Mucosa of descending colon (tissue), 3 donors: ENCODE measurements at places on chromosomes 5 and 9.

- DNase-seq = peak; percentile 10
Observed at GRCh38 chr9:114312513-114312875, 10.4 kb upstream of the ORM1 start.

DNA sequence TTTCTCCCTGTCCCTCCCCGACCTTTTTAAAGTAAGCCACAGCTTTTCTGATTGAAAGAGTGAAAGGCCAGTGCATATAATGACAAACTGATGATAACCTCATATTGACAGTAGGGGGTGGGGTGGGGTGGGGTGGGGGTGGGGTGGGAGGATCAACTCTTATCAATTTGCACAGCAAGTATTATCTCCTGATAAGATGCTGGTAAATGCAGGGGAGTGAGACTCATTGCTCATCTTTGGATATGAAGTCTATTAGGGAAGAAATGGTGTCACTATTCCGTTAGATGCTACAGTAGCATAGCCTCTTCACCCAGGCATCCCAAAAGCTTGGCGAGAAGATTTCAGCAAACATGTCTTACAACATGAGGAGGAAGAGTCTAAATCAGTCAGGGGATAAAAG is 38.9 kb upstream of the HMGCS1 start:
- no peak for DNase-seq

GRCh38 chr5:137078171-137078665 is 420.9 kb downstream of the SPOCK1 start:
- DNase-seq = no peak

- peak; percentile 12 for DNase-seq
Observed at GRCh38 chr5:123718238-123718637, 206.3 kb downstream of the CSNK1G3 start.

- no peak for DNase-seq
Observed at GRCh38 chr9:87336914-87337333, 160.7 kb upstream of the DAPK1 start.

DNA sequence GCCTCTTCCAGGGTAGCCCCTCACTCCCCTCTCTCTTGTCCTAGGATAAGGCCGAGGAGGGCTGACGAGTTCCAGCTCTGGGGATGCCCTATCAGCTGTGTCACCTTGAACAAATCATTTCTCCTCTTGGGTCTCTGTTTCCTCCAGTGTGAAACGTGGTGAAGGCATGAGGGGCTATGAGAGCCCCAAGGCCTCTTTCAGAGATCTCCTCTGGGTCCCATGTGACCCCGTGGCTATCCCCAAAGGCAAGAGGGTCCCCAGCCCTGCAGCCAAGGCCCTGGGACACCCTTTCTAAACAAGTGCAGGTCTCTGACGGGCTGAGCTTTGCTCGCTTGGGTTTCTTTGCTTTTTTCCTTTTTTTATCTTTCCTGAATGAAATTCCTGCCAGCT is 25.5 kb upstream of the SPTLC1 start:
- DNase-seq = no peak

- DNase-seq = no peak
Observed at GRCh38 chr9:91178281-91179236, 183.2 kb downstream of the AUH start.

- DNase-seq = no peak
Observed at GRCh38 chr9:76827296-76828080, 63.2 kb downstream of the PCA3 start.

GRCh38 chr5:35762368-35762767 is 94.3 kb upstream of the IL7R start:
- DNase-seq = no peak

DNA sequence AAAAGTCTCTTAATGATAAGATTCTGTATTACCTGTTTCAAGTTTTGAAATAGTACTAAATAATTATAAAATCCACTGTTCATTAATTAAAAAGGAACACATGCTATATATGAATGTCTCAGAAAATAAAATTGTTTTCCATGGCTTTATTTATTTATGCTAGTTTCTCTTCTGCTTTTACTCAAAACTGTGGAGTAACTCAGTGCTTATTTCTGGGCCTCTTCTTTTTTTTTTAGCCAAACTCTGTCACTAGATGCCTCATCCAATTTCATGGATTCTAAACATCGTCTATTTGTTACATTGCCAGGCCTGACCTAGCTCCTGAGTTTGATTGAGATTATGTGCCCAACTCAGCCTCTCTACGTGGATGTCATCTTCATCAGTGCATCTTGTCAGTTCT is 1509.7 kb downstream of the MAT2B start:
- DNase-seq = no peak

DNA sequence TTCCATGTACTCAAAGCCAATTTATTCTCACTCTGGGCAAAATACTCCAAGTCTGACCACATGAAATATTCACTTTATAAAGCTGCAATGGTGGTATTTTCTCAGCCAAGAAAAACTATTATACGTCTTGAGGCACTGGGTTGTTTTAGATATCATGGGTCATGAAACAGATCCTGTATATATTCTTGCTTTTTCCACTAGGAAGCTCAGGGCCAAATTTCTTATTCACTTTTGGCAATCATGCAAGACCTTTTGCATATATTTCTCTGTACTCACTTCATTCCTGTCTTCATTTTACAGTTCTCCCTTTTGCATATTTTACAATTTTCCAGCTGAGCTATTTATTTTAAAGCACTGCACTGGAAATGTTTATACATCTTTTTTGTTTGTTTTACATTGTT is 49.8 kb downstream of the GABBR2 start:
- DNase-seq = no peak

GRCh38 chr9:33223696-33224095 is 16.3 kb upstream of the SPINK4 start:
- no peak for DNase-seq

GRCh38 chr5:165152058-165152457 is 1646.6 kb downstream of the MAT2B start:
- no peak for DNase-seq

- DNase-seq = no peak
Observed at GRCh38 chr5:74919487-74919886, 53.3 kb upstream of the FAM169A start.

DNA sequence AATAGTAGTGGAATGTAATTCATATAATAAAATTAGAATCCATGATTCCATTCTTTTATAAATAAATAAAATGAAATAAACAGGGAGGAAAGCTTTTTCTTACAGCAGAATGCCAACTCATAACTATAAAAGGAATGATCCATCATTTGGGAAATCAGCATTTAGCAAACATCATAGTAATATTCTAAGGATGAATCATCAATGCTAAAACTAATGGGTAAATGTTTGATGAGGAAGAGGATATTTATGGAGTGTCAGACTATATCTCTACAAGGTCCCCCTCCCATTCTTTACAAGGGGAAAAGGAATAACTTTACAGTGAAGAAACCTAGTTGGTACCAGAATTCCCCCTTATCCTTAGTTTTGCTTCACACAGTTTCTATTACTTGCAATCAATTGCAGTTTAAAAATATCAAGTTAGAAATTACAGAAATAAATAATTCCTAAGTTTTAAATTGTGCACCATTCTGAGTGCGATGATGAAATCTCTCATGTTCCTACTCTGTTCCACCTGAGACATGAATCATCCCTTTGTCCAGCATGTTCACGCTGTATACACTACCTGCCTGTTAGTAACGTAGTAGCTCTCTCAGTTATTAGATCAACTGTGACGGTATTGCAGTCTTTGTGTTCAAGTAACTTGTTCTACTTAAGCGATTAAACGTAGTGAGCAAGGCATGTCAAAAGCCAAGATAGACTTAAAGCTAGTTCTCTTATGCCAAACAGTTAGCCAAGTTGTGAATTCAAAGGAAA is 14.2 kb upstream of the JAKMIP2 start:
- no peak for DNase-seq

DNA sequence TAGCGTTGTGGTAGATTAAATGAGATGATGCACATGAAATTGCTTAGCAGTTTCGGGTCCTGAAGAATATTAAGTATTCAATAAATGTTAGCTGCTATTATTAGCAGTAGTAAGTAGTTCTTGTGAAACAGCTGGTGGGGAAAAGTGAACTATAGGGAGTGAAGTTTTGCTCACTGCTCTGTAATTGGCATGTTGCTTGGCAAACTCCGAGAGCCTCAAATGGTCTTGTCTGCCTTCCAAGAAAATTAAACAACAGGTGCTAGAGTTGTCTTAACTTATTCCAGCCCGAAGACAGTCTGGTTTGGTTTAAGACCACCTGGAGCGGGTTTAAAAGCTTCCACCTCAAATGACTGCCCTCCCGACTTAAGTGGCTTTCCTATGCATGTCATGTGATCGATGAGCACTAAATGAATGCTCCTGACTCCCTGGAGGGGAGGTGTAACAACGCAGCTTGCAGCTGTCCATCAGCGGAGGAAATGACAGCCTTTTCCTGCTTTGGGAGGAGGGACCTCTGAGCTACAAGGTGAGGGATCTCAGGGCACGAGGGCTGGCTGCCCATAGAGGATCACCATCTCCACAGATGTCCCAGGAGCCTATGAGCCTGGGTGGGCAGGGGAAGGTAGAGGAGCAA is 202.9 kb upstream of the PANK3 start:
- DNase-seq = no peak

DNA sequence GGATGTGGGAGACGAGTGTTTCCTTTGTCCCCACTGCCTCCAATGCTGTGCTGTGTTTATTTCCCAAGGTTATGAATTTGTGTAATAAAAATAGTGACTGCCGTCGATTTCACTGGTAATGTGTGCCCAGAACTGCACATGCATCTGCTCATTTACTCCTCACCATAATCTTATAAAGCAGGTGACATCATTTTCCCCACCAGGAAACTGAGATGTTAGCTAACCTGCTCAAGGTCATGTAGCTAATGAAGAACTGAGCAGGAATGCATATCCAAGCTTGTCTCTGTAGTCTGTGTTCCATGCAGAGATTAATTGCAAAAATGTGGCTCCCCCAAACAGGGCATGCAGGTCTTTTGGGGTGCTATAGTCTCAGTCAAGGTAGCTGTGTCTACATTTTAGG is 224.4 kb downstream of the TENT4A start:
- DNase-seq = no peak

GRCh38 chr9:5958273-5958672 is 57.2 kb downstream of the RANBP6 start:
- no peak for DNase-seq

DNA sequence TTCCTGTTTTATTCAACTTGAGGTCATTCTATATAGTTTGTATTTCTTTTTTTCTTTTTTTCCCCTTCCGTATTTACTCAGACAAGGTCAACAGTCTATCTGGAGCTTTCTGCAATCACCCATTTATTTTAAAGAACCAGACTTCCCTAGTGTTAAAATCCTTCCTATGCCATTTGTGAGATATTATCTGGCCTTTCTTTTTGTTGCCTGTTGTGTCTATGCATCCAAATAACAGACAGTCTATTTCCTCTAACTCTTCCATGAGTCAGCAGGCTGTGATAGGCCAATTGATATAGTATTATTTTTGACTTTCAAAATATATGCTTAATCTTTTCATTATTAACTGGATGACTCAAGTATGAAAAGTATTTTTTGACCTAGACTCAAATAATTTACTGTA is 291.2 kb upstream of the PTPRD start:
- no peak for DNase-seq

DNA sequence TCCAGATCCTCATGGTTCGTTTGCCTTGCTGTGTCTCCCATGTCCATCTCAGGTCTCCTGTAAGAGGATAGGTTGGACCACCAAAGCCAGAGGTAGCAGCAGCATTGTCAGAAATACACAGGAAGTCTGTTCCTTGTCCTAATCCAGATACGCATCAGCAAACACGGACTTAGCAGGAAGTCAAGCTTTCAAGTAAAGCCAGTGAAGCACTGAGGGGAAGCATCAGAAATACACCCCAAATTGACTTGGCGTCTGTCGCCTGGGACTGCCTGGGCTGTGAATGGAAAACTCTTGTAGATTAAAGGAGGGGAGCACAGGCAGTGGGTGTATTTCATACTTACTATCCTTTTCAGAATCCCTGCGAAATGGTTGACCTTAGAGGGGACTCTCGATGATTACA is 171.3 kb downstream of the PSAT1 start:
- no peak for DNase-seq

GRCh38 chr5:138491669-138492559 is 26.6 kb downstream of the EGR1 start:
- DNase-seq = peak; percentile 85

DNA sequence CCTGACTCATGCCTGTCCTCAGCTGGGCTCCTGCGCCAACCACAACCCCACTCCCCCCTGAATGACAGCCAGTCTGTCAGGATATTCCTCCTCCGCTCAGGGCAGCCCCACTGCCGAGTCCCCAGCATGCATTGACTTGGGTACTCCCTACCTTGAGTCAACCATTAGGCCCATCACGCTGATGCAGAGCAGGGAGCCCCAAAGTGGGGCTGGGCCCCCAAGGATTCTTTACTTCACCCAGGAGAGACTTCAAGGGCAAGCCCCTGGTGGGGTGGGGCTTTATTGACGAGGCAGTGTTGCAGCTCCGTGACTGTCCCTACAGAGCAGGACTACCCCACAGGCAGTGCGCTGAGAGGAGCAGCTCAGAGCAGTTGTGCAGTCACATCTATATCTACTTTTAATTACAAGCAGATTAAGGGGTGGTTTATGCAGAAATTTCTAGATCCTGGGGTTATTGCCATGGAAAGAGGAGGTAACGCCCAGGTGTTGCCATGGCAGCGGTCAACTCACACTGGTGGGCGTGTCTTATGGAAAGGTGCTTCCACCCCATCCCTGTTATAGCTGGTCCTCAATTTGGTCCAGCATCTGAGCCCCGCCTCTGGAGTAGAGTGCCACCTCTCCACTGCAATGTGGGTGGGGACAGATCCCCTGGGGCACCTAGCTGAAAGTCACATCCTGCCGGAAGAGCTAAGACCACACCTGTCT is 32.1 kb upstream of the FCN1 start:
- no peak for DNase-seq

DNA sequence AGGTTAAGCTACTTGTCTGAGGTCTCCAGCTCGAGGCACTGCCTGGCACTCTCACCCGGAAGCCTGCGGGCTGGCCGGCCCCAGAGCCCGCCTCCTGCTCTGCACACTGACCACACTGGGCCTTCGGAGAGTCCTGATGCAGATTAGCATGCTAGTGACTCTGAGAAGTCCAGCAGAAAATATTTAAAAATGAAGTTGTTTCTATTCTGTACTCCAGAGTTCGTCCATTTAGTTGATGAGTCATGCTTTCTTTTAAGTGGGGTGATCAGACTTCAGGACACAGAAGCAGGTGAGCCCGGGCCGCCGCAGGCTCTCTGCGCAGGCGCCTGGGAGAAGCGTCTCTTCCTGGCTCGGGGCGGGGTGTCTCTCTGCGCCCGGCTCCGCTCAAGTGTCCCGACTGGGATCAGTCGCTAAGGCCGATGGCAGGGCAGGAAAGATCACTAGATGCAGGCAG is 32.5 kb downstream of the FAM240B start:
- DNase-seq = peak; percentile 85

GRCh38 chr5:173850659-173851058 is 37.5 kb upstream of the CPEB4 start:
- DNase-seq = no peak

- no peak for DNase-seq
Observed at GRCh38 chr5:140259500-140259899, 43.4 kb downstream of the PFDN1 start.
